Activated CD4-positive, alpha-beta T cell treated with anti-CD3 and anti-CD28 coated beads for 48 hours (primary cell): ENCODE measurements at places on chromosomes 5 and 9.
A peak's percentile ranks its signal among the peaks of the same experiment; 100 is the strongest.

GRCh38 chr5:51544031-51544785, 161.0 kb downstream of the ISL1 start:
- no peak for DNase-seq

- DNase-seq, result no peak
Observed at GRCh38 chr9:87427851-87428506, 69.7 kb upstream of the DAPK1 start.

DNA sequence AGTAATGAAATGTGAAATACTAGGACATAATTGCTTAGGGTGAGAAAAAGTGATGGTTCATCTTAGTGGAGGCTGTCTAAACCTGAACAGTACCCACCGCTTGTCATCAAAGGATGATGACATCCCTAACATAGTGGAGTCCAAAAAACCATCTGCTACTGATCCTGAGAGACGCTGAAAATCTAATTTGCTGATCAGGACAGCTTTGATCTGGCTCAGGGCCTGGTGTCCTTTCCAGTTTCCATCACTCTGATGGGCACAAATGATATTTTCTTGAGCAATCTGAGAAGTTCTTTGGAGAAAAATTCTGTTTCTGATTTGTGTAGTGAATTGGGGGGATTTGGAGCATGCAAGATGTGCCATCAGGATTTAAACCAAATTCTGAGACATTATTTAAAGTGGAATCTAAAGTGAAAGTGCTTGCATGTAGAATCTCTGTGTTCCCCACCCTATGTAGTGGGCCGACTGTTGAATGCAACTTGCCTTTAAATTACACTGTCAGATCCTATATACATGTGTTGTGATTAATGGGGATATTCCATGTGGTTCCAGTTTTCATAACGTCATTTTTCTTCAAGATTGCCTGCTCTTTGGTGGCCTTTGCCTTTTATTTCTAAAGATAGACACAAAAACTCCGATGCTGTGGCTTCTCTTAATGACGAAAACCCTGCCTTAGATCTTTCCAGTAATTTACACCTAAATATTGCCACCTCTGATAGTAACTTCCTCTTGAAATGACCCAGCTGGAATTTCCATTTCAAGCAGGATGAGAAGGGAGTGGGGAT, 213.2 kb downstream of the PCSK5 start:
- no peak for DNase-seq

DNA sequence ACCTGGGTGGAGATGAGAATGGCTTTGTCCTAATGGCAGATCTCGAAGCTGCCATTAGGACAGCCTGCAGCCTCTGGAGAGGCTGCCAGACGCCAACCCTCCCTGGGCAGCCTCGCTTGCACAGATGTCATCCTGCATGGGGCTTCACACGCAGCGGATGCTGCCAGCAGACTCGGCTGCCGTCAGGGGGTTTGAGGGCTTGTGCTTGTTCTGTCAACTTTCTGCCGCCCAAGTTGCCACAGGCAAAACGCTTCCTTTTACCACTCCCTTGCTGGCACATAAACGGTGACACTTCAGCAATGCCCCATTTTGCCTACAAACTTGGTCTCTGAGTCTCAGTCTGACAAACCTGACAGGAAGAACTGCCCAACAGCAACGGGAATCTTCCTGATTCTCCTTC, 24.7 kb downstream of the DAP start:
- DNase-seq, result no peak

DNA sequence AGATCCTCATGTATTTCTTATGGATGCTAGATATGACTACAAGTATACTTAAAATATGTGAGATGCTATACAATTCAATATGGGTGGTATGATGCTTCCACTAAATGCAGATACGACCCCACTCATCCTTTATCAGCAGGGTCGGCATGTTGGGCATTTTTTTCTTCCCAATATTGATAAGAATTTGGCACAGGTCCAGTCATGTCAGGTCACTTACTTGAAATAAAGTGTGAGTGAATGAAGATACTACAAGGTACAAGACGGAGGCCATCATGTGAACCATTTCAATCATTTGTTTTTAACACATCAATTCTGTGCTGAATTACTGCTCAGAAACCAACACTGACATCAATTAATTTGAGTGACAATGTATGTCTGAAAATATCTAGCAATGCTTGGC, 146.9 kb upstream of the GNA14 start:
- no peak for DNase-seq

DNA sequence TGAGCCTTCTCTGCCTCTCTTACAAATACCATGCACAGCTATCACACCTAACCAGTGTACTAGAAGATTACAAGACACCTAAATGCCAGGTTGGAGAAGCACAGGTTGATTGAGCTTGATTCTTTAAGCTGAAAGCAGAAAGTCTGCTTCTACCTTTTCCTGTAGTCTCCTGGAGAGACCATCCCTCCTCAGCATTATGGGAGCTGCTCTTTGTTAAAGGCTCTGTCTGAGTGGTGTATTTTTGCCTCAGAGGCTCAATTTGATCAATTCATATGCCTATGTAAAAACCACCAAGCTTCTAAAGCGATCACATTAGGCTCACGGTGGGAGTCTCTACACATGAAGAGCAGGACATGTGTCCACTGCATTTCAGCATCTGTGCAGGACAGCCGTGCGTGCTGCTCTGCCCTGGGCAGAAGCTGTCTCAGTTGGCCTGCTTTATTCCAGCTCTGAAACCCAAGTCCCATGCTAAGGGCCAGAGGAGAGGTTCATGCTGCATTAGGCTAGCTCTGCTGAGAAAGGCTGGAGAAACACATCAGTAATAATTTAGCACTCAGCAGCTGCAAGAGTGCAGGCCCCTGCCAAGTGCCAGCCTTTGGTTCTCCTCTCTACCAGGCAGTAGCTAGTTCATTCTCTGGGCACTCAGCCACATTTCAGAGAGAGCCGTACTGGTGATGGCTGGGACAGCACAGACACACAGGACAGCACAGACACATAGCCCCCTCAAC, 41.7 kb downstream of the TMEM167A start:
- DNase-seq, result no peak

DNA sequence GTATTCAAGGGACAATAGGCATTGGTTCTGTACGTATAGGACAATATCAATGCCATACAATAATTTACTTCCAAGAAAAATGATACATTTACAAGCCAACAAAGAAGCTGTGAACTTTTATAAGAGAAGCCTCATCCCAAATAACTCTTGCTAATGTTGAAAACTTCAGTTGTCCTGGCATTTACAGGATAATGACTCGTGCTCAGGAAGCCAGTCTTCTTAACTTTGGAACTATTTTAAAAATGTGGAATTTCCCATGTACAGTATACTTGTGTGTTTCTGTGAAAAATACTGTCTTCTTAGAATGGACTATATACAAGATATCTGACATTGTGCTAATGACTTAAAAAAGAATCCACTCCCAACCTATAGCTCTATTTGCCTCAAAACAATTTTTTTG, 1479.3 kb upstream of the CDH9 start:
- no peak for DNase-seq

GRCh38 chr9:115591584-115591984, 473.6 kb upstream of the TNC start:
- peak; percentile 10 for DNase-seq

DNA sequence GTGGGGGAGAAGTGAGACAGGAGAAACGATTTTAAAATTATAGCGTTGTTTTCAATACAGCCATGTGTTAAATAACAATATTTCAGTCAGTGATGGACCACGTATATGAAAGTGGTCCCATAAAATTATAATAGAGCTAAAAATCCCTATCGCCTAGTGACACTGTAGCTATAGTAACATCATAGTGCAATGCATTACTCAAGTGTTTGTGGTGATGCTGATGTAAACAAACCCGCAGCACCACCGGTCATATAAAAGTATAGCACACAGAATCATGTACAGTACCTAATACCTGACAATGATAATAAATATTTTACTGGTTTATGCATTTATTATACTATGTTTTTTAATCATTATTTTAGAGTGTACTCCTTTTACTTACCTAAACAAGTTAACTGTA, 407.4 kb upstream of the SEMA6A start:
- no peak for DNase-seq

GRCh38 chr9:87428659-87429058, 69.0 kb upstream of the DAPK1 start:
- no peak for DNase-seq

DNA sequence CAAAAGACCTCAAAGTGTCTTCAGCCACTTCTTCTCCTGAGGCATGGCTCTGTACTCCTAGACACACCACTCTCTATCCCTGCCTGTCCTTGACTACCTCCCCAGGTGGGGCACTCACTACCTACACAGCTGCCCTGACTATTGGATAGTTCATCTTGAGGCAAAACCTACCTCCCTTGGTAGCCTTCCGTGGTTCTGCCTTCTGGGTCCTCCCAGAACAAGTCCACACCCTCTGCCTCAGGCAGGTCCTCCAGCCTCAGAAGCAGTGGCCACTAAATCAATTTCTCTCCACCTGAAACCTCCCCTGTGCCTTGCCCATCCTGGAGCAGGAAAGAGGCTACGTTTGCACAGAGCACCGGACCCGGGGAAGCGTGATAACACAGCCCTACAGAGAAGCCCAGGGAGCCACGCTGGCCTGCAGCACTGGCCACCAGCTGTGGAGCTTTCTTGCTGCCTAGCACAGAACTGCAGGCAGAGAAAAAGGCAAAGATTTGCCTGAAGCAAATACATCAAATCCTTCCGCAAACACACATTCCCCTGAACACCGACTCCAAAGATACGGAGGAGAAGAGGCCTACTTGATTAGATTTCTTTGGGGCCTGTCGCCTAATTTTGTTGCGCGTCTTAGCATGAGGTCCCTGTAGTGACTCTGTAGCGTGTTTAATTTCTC, 141.8 kb downstream of the C9orf50 start:
- DNase-seq, result no peak

DNA sequence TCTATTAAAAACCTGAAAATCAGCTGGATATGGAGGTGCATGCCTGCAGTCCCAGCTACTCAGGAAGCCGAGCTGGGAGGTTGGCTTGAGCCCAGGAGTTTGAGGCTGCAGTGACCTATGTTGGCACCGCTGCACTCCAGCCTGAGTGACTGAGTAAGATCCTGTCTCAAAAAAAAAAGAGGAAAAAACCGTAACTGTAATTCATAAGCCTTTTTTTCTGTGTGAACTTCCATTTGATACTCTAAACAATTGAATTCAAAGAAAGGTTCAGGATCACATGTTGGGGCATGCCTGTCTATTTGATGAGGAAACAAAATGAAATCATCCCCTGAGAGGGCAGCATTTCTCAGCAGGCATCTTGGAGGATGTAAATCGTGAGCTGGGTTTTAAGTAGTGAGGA, 38.8 kb downstream of the ITGA2 start:
- no peak for DNase-seq

- no peak for DNase-seq
Observed at GRCh38 chr5:930866-931265, 38.2 kb downstream of the TRIP13 start.

DNA sequence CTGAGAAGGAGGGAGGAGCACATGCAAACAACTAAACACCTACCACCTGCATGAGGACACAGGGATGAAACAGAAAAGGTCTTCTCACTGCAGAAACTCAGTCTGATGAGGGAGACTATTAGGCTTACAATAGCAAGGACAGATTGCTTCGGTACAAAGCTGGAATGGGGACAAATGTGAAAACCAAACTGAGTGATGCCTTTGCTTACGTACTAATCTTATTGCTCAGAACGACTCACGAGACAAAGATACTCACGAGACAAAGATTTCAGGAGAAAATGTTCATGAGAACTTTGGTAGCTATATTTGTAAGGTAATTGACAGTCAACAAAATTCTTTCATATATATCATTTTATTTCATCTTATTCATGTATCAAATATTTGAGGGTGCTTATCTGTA, 71.9 kb upstream of the TAF1L start:
- no peak for DNase-seq

DNA sequence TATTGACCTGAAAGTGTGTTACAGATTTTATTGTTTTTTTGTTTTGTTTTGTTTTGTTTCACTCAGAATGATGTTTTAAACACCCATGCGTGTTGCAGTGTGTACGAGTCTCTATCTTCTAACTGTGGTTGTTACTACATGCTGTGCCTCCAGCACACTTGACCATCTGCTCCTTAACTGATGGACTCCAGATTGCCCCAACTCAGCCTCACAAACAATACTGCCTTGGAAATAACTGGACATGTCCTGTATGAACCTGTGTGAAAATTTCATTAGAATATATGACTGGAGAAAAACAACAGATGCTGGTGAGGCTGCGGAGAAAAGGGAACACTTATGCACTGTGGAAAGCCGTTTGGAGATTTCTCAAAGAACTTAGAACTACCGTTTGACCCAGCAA, 68.7 kb upstream of the HAND1 start:
- DNase-seq, result no peak

- peak; percentile 66 for DNase-seq
Observed at GRCh38 chr9:133701321-133701980, 36.7 kb downstream of the SARDH start.
